ENCODE measurements at places on chromosomes 2 and 18.

GRCh38 chr18:60794802-60795201 is 422.2 kb upstream of the MC4R start:
- DNase-seq, result no peak

GRCh38 chr18:9901377-9901776 is 12.4 kb upstream of the VAPA start:
- no peak for DNase-seq

DNA sequence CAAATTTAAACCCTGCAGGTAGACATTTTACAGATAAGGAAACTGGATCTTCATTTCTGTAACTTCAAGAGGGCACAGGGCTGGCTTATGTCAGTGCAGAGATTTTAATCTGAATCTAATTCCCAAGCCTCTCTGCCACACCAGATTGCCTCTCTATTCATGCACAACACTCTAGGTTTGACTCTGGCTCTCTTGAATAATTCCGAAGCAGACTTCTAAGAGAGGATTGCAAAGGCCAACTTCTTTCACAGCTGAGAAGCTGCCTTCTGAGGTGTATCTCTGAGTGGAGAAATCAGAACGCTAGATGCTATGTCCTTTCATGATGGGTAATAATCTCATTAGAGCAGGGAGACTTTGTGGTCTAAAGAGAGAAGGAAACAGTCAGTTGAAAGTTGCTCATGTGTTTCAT is 20.1 kb upstream of the MGAT5 start:
- no peak for DNase-seq

DNA sequence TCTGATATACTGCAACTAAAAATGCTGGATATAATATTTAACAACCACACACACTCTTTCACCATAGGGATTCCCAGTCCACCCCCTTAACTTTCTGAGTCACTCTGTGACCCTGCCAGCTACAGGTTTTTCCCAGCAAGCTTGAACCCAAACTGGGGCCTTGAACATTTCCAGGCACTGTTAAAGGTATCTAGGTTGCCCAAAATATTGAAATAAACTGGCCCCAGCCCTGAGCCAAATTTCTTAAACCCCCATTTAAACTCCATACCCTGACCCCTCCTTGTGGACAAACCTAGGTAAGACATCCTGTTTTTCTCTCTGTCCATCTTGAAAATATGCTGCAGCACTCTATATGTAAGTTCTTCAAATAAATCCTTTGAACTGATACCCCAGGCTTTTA is 19.7 kb upstream of the DCTN1 start:
- no peak for DNase-seq

GRCh38 chr2:2960441-2961133 is 417.0 kb downstream of the EIPR1 start:
- no peak for DNase-seq

GRCh38 chr2:45683292-45683691 is 31.8 kb downstream of the PRKCE start:
- DNase-seq, result no peak

GRCh38 chr2:160353166-160353565 is 140.4 kb downstream of the RBMS1 start:
- no peak for DNase-seq

DNA sequence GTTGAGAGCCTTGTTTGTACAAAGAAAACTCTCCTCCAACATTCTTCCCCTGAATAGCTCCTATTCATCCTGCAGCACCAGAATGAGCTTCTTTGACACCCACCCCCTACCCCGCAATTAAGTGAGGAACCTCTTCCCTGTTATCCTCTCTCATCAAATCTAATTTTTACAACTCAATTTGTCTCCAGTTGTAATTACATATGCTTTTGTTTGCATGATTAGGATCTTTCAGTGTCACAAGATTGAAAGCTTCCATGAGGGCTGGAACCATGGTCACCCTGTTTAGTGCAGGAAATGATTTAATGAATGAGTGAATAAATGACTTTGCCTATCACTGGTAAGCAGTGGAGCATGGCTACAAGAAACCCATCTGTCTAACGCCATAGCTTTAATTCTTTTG is 334.6 kb upstream of the KLHL29 start:
- DNase-seq, result no peak

- no peak for DNase-seq
These were observed 69.8 kb upstream of the PDE1A start for GRCh38 chr2:182496596-182496995.
